ENCODE measurements at places on chromosomes 2 and 18.

- no peak for DNase-seq
Observed at GRCh38 chr2:234102112-234102511, 51.6 kb downstream of the SPP2 start.

- no peak for DNase-seq
Observed at GRCh38 chr18:45106331-45106774, 425.7 kb downstream of the SETBP1 start.

DNA sequence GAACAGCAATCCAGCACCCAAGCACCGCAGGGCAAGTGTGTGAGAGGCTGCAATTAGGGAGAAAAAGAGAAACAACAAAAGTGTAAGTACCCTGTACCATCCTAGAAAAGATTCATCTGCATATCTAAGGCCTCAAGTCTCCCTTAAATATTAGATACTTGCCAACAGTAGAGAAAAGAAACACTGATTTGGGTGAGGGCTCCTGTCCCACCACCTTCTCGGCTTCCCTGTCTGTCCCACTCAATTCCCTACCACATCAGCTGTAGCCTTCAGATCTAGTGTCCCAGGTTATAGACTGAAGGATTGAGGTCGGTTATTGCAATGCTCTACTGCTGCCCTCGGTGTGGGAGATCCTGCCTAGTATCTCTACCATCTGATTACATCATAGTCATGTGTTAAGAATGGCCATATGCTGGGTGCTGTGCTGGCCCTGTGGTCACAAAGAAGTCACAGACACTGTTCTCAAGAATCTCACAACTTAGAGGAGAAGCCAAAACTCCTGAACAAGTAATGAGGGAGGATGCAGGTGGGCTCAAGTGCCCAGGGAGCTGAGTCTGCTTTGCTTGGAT, 2.5 kb downstream of the RAX start:
- no peak for DNase-seq

GRCh38 chr18:76977684-76978232, 154.8 kb downstream of the MBP start:
- no peak for DNase-seq

DNA sequence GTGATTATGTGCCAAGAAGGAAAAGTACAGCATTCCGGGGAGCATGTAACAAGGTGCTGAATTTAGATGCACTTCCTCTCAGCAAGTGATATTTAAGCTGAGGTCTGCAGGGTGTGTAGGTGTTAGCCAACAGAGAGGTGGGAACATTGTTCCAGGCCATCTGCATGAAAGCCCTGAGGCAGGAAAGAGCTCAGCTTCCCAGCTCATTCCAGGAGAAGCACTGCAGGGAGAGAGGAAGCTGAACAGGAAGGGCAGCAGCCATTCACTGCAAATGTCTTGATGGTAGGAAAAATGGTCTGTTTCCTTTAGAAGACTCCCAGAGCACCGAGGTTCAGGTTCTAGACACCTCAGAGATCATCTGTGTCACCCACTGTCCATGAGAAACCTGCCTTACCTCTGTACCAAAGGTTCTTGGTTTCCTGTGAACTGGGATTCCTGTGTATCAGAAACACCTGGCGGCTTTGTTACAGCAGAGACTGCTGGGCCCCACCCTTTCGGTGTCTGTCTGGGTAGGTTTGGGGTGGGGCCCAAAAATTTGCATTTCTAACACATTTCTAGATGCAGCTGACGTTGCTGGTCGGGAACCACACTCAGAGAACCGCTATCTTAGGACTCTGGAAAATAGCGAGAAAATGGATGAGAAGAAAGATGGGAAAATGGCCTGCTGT, 84.0 kb downstream of the RTN4 start:
- DNase-seq: no peak

- no peak for DNase-seq
Observed at GRCh38 chr2:6352247-6352646, 513.5 kb downstream of the CMPK2 start.

GRCh38 chr2:24489465-24490180, 1.4 kb upstream of the NCOA1 start:
- no peak for DNase-seq

GRCh38 chr2:184272056-184272455, 326.3 kb upstream of the ZNF804A start:
- DNase-seq: no peak

- DNase-seq: no peak
Observed at GRCh38 chr18:56455141-56455540, 183.3 kb downstream of the TXNL1 start.

DNA sequence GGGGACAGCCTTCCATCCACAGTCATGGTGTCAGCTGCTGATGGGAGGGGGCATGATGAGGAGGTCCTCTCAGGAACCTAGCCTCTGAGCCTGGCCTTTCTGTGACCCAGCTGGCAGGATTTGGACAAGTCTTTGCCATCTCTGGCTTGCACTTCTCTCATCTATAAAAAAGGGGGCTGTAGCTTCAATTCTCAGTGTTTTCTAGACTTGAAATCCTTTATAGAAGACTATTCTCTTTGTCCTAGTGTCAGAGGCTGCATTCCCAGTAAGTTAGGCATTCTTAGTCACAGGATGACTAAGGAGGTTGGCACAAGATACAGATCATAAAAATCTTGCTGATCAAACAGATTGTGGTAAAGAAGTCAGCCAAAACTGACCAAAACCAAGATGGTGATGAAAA, 958.5 kb downstream of the CNTNAP5 start:
- DNase-seq: no peak

GRCh38 chr2:203061346-203061745, 46.7 kb downstream of the NBEAL1 start:
- no peak for DNase-seq

DNA sequence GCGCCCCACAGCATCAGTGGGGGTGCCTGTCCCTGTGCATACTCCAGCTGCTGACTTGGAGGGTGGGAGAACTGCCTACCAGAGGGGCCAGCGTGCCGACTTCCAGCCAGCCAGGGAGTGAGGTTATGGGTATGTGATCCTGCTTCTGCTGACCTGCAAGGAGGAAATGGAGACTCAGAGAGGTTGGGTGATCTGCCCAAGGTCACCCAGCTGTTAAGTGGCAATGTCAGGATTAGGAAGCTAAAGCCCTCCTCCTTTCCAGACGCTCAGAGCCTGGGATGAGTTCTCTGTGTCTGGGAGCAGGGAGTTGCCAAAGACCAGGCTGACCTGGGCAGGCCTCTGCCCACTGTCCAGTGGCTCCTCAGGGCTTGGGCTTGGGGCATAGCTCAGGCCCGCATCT, 169.6 kb downstream of the GLI2 start:
- DNase-seq: no peak

Data from D721Med (cell line).